ENCODE measurements at places on chromosomes 11 and 22.

GRCh38 chr11:74870485-74870884 is 78.4 kb downstream of the XRRA1 start:
- no peak for DNase-seq

DNA sequence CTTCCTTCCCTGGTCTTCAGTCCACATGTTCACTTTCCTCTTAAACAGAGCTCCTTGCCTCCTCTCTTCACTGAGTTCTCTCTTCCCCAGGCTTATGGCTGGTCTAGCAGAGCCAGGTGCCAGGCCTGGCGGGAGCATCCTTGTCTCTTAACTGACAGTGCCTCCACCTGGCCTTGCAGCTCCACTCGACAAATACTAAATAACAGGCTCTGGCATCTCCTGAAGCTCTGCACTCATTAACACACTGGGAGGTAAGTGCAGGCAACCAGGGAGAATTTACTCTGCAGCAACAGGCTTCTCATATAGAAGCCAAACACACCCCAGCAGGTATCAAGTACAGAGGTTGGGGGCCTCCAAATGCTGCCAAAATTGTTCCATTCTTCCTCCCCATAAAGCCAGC is 438.1 kb downstream of the SOX6 start:
- no peak for DNase-seq

- DNase-seq, result no peak
Measured at GRCh38 chr11:71194710-71195109, 57.7 kb downstream of the SHANK2 start.

GRCh38 chr11:70247710-70248072 is 22.8 kb upstream of the PPFIA1 start:
- no peak for DNase-seq

GRCh38 chr11:10377183-10377582 is 72.3 kb downstream of the ADM start:
- no peak for DNase-seq

DNA sequence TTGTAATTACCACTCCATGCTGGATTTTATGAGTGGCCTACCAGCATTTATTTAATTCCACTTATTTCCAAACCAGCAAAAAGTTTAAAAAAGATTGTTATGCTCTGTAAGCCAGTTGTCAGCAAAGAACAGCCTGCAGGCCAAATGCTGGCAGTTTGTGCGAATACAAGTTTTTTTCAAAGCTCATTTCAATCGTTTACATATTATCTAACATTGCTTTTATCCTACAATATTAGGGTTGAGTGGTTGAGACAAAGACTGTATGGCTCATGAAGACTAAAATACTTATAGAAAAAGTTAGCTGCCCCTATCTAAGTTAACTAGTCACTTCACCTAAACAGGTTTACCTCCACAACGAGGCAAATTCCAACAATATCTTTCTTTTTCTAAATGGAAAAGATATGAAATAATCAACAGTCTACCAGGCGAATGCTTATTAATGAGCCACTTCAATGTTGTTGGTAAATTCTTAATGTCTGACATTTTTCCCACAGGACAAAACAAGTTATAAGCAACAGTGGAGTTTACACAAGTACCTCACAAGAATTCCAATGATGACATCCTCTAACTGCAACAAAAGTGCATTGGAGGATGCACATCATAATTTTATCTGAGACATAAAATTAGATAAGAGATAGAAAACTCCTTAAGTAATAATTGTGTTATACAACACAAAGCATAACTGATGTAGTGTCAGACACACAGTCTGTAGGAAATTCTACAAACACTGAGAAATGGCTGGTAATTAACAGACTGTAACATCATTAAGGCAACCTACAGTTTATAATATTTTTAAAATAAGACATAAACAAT is 35.8 kb upstream of the POU2AF2 start:
- no peak for DNase-seq

DNA sequence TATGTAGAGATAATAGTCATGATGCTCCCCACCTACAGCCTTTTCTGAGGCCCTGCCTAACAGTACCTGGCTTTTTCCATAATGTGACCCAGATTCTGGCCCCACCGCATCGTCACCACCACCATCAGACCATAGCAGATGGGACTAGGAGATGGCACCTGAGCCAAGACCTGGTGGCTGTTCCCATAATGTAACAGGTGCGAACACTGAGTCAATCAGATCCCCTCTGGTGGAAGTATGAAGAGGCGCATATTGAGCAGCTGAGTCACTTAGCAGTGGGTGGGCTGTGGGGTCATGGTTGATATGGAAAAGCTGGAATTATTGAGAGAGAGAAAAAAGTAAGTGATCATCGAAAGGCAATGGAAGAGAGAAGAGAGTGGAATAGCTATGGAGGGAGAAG is 578.0 kb upstream of the CADM1 start:
- no peak for DNase-seq

- no peak for DNase-seq
Measured at GRCh38 chr11:23257556-23257955, 397.3 kb upstream of the CCDC179 start.

- DNase-seq, result no peak
Measured at GRCh38 chr22:24190159-24190540, 8.9 kb downstream of the SUSD2 start.

- no peak for DNase-seq
Measured at GRCh38 chr11:112784323-112785073, 176.7 kb upstream of the NCAM1 start.

- no peak for DNase-seq
Measured at GRCh38 chr11:22989371-22989770, 129.1 kb upstream of the CCDC179 start.

- DNase-seq, result no peak
Measured at GRCh38 chr22:20436768-20437612, 635 bp downstream of the SCARF2 start.
